MG63 (cell line): ENCODE measurements at places on chromosomes 12 and 14. TPM values are rescaled to one million over a fixed set of nuclear protein-coding genes. Genes with fewer than 3 reads are reported as not detected.

DNA sequence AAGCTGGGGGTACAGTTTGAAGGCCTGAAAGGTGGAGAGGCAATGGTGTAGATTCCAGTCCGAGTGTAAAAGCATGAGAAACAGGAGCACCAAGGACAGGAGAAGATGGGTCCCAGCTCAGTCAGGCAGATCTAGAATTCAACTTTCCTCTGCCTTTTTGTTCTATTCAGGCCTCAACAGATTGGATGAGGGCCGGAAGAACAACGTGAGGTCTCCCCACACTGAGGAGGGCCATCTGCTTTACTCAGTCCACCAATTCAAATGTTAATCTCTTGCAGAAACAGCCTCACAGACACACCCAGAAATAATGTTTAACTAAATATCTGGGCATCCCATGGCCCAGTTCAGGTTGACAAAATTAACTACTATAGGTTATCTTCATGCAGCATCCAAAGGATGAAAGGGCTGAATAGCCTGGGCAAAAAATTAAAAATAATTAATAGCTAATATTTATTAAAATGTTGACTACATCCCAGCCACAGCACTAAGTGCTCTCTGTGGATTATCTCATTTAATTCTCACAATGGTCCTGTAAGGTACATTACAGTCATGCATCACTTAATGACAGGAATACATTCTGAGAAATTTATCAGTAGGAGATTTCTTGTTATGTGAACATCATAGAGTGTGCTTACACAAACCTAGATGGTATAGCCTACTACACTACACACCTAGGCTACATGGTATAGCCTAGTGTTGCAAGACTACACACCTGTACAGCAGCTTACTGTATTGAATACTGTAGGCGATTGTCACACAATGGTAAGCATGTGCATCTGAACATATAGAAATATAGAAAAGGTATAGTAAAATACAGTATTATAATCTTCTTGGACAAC lies 22.5 kb downstream of the BTG1 start:
- no peak for DNase-seq

GRCh38 chr14:71048393-71048792 lies 141.1 kb downstream of the PCNX1 start:
- no peak for DNase-seq

The TMPRSS12 gene
- not detected in 2 replicates for total RNA-seq

GRCh38 chr12:1367331-1368291 lies 226.8 kb downstream of the FBXL14 start:
- DNase-seq = peak; percentile 9

The MYRFL gene
- total RNA-seq = not detected in 2 replicates

The POTEG gene
- not detected in 2 replicates for total RNA-seq

GRCh38 chr12:4174417-4174816 lies 99.1 kb upstream of the CCND2 start:
- no peak for DNase-seq

GRCh38 chr14:55281316-55281839 lies 10.2 kb downstream of the FBXO34 start:
- no peak for DNase-seq

The STAB2 gene
- total RNA-seq = not detected in 2 replicates

DNA sequence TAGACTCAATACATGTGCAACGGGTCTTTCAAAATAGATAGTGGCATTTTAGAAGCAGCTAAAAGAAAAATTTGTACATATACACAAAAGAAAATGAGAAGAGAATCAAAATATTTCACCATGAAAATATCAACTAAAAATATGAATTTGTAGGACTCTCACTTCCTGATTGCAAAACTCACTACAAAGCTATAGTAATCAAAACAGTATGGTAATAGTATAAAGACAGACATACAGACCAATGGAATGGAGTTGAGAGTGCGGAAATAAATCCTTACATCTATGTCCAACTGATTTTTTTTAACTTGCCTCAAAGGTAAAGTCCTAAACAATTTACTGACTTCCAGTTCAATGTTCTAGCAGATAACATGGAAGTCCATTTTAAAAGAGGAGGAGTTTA lies 13.1 kb downstream of the C2CD5 start:
- no peak for DNase-seq

DNA sequence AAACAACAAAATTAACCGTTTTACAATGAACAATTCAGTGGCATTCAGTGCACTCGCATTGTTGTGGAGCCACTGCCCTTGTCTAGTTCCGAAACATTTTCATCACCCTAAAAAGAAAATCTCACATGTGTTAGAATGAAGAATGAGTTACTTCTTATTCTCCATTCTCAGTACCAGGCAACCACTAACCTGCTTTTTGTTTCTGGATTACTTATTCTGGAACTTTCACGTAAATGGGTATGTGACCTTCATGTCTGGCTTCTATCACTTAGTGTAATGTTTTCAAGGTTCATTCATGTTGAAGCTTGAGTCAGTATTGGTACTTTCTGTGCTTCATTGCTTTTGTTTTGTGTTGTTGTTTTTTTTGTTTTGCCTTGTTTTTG lies 15.6 kb downstream of the RCOR1 start:
- DNase-seq = no peak

The ORMDL2 gene
- total RNA-seq = 8.0 and 12.0 TPM in 2 replicates

The COX8C gene
- not detected in 2 replicates for total RNA-seq

The FAM90A1 gene
- total RNA-seq = 0.07 and 0.43 TPM in 2 replicates

The CIDEB gene
- not detected in 2 replicates for total RNA-seq

DNA sequence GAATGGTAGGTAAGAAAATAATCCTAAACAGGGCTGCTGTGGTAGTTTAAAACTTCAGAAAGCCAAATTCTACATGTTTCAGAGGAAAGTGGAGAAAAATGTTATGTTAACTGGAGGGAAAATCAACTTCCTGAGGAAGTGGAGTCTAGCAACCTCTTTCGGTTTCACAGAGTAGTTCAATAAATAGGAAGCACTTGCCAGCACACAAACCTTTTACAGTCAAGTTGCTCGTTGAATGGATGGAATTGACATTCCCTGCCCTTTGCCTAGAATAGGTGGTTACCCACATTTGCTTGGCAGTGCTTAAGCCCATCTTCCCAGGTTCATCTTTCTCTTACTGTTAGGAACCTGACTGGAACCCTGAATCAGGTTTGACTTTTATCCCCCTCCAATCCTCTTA lies 15.9 kb downstream of the ANKRD13A start:
- DNase-seq = no peak

- DNase-seq = no peak
Observed at GRCh38 chr12:54616933-54617680, 17.6 kb downstream of the LACRT start.

The TMTC1 gene
- 9.5 and 10.2 TPM in 2 replicates for total RNA-seq

The FAM181A gene
- total RNA-seq = not detected in 2 replicates

The IRAK3 gene
- total RNA-seq = 2.3 and 4.6 TPM in 2 replicates

- DNase-seq = no peak
Observed at GRCh38 chr12:121748218-121748570, 35.6 kb downstream of the TMEM120B start.

The CNTN1 gene
- total RNA-seq = not detected in 2 replicates

The GALNT9 gene
- 3.3 and 5.5 TPM in 2 replicates for total RNA-seq

The CLEC4A gene
- total RNA-seq = not detected in 2 replicates

DNA sequence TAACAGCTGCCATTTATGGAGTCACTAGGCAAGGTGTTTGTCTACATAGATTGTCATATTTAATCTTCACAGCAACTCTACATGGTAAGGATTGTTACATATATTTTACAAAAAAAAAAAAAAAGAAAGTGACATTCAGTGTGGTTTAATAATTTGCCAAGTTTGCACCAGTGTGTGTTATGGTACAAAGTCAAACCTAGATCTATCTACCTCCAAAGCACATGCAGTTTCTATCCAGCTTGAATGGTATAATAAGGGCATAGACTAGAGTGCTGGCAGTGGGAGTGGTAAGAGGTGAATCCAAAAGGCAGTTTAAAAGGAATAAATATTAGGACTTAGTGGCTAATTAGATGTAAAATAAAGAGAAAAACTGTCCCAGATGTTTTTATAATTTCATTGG lies 66.2 kb upstream of the PCNX4 start:
- DNase-seq = no peak

DNA sequence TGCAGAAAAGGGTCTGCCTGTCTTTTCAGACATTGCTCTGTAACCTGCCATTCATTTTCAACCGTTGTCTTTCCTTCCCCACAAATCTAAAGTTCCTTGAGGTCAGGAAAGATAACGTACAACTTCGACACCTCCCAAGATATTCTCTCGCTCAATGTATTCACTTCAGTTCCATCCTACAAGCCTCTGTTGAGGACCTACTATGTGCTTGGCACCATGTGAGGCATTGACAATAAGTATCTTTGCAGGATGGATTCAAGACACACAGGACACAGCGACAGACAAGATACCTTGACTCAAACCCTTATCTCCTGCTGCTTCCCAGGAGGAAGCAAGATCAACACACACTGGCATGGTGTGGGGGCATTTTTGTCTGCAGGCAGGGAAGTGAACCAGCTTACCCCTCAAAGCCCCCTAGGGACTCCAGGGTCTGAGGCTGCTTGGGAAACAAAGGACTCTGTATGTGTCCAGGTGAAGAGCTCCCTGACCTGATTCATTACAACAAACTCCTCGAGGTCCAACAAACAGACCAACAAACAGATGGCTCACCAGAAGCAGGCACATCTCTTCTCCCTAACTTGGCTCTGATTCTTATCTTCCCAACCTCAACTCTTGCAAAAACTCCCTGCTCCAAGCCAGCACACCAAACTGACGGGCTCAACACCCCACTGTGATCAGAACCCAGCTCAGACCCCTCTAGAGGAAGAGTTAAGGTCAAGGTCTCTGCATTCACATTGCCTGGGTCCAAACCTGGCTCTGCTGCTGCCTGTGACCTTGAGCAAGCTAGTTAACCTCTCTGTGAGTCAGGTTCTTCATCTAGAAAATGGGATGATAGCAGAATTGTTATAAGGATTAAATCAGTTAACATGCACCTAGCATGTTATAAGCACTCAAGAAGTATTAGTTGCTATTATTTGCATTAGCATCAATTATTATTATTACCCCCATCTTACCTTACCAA lies 6.3 kb downstream of the NUAK1 start:
- no peak for DNase-seq

DNA sequence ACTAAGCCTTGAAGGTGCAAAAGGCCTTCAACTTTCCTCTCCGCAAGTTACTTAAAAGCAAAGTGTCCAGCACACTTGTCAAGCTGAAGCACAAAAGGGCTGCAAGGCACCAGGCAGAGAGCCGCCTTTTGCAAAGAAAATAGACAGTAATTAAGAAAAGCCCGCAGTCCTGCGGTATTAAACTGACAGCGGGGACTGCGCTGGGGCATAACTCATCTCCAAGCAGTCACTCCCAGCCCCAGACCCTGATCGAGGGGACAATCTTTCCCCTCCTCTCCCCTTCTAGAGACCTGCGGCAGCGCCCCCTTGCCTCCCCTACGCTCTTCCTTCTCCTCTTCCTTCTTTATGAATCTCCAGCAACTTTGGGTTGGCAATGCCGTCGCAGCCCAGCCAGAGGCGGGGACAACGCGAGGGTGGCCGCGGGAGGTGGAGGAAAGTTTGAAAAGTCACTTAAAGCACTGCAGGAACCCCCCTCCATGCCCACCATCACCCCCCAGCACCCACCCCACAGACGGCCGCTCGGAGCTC lies 200.9 kb upstream of the CAND1 start:
- DNase-seq = no peak

The CLEC1B gene
- total RNA-seq = not detected in 2 replicates

DNA sequence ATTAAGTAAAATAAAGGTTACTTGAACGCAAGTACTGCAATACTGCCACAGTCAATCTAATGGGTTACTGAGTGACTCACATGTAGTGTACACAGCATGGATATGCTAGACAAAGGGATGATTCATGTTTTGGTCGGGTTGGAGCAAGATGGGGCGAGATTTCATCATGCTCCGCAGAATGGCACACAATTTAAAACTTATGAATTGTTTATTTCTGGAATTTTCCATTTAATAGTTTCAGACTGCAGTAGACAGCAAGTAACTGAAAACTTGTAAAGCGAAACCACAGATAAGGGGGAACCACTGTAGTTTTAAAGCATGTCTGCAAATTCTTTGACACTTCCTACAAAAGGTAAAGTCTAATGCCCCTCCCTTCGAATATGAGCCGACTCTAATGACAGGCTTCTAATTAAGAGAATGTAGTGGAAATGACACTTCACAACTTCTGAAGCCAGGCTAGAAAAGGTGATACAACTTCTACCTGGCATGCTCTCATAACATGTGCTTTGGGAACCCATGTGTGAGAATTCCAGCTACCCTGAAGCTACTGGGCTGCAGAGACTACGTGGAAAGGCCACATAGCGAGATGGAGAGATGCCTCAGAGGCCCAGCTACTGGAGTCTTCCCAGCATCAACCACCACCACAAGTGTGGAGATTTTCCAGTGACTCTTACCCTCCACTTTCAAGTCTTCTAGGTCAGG lies 13.9 kb upstream of the TCP11L2 start:
- DNase-seq = peak; percentile 73

DNA sequence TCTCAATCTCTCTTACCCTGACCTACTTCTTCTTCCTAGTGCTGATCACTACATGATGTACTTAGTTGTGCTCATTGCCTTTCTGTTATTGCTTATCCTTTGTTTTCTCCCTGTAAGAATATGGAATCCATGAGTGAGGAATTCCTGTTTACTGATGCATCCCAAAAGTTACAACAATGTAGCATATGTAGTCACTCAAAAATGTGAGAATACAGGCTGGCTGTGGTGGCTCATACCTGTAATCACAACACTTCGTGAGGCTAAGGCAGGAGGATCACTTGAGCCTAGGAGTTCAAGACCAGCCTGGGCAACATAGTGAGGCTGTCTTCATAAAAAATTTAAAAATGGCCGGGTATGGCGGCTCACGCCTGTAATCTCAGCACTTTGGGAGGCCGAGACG lies 8.0 kb upstream of the WDR20 start:
- no peak for DNase-seq

DNA sequence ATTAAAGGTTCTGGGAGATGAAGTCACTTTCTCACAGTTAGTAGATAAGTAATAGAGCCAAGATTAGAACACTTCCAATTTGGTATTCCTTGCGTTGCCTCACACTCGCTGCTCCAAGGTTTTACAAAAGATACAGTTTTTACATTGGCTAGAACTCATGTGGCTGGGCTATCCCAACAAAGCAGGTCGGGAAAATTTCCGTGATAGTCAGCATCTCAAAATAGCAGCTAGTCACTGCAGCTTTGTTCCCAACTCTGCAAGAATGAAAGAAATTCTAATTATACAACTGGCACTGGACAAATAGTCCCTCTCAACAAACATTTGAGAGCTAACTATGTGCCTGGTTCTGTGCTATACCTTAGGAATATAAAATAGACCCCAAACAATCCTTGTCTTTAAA lies 24.6 kb upstream of the PPP1R12A start:
- DNase-seq = no peak

The TUNAR gene
- not detected in 2 replicates for total RNA-seq

- DNase-seq = no peak
Observed at GRCh38 chr12:113445544-113446171, 23.5 kb downstream of the SDSL start.

DNA sequence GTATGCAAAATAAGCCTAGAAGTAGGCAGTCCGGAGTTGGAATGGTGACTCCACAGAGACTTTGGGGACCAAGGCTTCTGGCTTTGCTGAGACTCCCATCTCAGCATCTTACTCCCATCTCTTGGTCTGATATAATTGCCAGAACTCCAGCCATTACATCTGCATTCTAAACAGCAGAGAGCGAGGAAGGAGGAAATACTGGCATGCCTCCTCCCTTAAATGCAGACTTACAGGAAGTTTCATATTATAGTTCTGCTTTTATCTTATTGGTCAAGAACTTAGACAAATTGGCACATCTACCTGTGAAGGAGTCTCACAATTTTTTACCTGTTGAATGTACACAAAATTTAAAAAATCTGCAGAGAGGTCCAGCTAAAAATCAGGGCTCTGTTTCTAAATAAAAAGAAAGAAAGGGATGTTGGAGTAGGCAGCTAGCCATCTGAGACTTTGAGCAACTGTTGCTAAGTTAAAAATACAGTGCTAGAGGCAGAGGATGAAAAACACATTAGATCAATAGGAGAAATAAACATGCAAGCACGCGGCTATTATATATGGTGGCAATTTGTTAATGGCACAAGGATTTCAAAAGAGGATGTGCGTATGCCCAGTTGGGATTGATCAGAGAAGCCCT lies 209.9 kb upstream of the HMGA2 start:
- no peak for DNase-seq
